ENCODE measurements at places on chromosomes 11 and 22. TPM values are rescaled to one million over a fixed set of nuclear protein-coding genes. Genes with fewer than 3 reads are reported as not detected.

DNA sequence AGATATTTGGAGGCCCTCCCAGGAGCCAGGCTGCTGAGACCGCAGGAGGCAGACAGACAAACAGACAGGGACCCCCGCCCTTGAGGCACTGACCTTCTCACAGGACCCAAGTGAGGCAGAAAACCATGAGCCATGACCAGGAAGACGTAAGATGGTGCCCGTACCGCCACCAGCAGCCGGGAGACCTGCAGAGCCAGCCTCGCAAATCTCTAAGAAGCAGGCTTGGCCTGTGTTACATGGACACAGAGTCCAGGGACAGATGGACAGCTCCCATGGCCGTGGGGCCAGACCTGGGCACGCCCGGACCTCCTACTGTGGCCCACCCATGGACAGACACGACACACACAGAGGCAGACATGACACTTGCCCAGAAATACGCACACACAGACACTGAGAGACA is 30.7 kb upstream of the TOLLIP start:
- no peak for DNase-seq

GRCh38 chr11:4808476-4808875 is 4.3 kb upstream of the OR52R1 start:
- DNase-seq: no peak

GRCh38 chr11:118917481-118918127 is 8.1 kb downstream of the BCL9L start:
- no peak for DNase-seq

DNA sequence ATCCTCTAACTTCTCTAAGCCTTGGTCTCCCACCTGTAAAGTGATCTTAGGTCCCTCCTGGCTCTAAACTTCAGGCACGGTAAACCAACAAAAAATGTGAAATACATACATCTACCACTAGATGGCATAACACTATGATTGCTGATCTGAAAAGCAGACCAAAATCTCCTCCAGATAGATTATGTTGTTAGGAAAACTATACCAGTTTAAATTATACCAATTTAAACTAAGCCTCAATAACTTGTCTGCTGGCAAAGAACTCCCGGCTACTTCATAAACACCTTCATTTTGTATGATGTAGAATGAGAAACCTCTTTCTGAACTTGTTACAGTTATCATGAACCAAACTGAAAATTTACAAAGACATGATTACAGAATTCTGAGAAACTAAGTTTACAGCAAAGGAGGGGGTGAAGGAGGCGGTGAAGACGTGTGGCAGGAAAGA is 85.9 kb downstream of the SBF2 start:
- DNase-seq: no peak

DNA sequence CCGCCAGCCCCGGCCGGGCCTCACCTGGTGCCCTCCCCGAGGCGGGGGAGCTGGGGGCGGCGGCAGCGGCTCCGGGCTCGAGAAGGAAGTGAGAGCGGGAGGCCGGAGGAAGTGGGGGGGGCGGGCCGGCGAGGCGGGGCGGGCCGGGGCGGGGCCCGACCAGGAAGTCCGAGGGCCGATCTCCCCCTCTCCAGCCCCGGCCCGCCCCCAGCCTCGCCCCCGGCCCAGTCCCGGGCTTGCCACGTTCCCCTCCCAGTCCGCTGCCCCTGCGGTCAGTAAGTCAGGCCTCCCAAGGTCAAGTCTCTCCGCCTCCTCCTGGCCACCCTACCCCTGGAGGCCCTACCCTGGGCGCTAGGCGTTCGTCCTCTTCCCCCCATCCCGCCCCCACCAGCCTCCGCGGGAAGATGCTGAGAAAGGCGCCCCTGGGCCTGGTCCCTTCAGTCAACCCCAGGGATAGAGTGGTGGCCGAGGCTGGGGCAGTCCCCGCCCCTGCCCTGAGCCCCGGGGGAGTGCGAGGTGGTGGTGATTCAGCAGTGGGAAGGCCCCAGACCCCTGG is at the start of gene RHOG:
Gene RHOG, minus strand, starts transcription at position 90 of the 556 bp plus-strand sequence. CDS start 12,821 bp downstream, outside the sequence.
- peak; percentile 87 for DNase-seq

GRCh38 chr11:21552911-21553310 is 640.0 kb upstream of the ANO5 start:
- no peak for DNase-seq

- DNase-seq: no peak
These were observed 18.3 kb downstream of the PRSS23 start for GRCh38 chr11:86818462-86819192.

DNA sequence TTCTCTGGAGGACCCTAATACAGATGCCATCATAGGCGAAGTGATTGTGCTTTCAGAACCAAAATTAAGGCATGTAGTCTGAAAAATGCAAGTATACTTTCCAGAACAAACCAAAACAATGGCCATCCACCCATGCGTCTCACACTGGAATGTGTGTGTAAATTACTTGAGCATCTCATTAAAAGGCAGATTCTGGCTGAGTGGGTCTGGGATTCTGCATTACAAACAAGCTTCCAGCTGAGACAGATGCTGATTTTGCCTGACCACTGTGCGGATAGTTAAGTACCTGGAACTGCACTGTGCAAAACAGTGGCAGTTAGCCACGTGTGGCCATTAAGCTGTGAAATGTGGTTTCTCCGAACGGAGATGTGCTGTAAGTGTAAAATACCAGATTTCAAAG is 26.2 kb downstream of the RRP7A start:
- no peak for DNase-seq

- no peak for DNase-seq
These were observed 2113.1 kb upstream of the RAG2 start for GRCh38 chr11:38711110-38711509.

The PNPLA2 gene
- 227 TPM for total RNA-seq

The OR5P2 gene
- total RNA-seq: not detected

The SAA2 gene
- not detected for total RNA-seq

The TBC1D22A gene
- total RNA-seq: 27.9 TPM

The DAGLA gene
- 5.0 TPM for total RNA-seq

The CYP2D6 gene
- total RNA-seq: not detected

The HSD17B12 gene
- 76.0 TPM for total RNA-seq
